MG63 (cell line): ENCODE measurements at places on chromosomes 1 and 21.
A peak's percentile ranks its signal among the peaks of the same experiment; 100 is the strongest.

DNA sequence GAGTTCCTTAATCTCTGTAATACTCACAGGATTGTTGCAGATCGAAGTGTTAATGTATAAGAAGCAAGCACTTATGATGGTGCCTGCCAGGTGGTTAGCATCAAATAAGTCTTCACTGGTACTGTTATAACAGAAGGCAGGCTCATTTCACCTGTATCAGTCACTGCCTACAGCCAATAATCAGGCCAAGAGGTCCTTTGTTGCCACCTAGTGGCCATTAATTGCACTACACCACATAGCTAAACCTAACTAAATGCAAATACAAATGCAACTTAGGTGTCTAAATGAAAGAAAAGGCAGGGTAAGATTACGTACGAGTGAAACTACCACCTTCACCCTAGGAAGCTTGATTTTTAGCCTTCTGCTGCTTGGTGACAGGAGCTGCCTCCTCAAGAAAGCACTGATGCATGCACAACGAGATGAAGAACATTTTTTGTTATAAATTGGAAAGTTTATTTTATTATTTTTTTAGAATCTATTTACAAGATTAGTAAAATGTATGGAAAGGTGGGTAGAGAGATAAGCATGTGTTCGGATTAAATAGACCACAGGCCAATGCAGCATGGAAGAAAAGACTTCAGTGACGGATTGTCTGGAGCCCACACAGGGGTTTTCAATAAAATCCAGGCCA, 334.8 kb upstream of the CAMK1G start:
- DNase-seq, result peak; percentile 15

DNA sequence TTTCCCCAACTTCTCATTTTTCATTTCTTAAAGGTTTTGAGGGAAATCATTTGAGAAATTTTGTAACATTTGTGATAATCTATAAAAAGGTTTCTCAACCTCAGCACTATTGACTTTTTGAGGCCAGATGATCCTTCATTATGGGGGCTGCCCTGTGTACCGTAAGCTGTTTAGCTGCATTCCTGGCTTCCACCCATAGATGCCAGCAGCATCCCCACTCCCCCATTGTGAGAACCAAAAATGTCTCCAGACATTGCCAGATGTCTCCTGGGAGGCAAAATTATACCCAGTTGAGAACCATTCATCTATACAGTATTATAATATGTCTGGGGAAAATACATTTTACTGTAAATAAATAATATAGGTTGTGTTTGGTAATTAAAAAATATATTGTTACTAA, 146.0 kb downstream of the PBX1 start:
- no peak for DNase-seq

DNA sequence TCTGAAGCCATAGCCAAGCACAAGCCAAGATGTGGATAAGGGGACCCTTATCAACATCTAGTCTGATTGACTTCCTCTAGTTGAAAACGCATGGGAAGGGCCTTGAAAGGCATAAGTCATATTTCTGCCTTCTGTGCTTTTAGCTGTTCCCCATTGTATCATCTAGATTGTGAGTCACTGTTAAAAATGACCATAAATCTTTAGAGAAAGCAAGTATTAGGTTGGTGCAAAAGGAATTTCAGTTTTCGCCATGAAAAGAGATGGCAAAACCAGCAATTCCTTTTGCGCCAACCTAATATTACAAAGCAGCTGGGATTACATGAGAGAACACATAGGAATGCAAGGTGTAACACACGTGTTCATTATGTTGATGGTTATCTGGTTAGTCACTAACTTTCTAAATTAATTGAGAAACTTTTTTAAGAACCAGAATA, 63.6 kb downstream of the CLIC6 start:
- DNase-seq, result no peak

DNA sequence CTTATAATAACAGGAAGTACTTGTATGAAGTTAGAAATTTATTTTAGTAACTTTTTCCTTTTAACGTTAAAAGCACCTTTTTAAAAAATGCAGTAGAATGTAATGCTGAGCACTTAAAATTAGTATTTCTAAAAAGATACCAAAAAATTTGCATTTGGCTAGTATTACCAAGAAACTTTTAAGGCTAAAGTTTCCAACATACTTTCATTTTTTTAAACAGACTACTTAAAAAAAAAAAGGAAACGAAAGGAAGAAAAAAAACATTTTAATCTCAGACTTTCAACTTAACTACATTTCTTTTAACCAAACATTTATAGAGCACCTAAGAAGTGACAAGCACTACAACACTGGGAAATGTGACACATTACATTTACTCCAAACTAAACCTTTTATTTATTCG, 2.8 kb downstream of the ARID4B start:
- DNase-seq, result no peak

DNA sequence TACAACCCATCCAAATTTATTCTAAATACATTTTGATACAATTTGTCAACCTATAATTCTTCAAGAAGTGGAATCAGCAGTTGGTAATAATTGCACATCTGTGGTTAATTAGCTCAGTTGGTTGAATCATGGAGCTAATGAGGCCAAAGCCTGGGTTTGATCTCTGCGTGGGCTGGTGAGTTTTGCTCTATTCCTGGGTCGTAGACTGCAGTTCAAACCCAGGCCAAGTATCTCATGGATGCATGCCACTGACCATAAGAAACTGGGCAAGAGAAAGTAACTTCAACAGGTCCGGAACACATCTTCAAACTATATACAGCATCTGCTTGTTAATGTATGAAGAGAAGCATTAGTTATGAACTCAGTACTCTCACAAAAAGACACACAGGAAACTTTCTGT, 779.7 kb downstream of the USP25 start:
- peak; percentile 38 for DNase-seq

GRCh38 chr1:95984798-95985374, 736.7 kb upstream of the PTBP2 start:
- DNase-seq, result no peak

- no peak for DNase-seq
Observed at GRCh38 chr1:227942716-227943261, 4.9 kb downstream of the WNT9A start.

DNA sequence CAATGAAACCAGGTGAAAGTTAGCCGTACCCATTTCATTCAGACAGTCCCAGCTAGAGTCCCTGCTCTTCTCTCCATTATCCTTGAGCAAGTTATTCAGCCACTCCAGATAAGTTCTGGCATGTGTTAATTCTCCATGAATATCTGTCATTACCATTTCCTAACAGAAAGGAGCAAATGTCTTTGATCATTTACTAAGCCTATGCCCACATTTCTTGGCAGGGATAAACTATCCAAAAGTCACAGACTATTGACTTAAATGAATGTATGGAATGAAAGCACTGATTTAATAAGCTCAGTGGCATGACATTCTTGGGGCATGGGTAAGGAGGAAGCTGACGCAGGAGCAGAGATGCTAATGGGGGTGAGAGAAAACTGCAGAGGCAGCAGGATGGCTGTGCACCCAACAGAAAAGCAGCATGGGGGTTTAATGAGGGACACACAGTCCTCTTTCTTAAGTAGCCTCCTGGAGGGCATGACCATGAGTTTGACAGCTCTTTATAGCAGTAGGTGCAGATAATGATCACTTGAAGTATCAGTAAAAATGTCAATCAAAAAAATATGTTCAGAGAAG, 17.6 kb upstream of the DHCR24 start:
- peak; percentile 70 for DNase-seq

DNA sequence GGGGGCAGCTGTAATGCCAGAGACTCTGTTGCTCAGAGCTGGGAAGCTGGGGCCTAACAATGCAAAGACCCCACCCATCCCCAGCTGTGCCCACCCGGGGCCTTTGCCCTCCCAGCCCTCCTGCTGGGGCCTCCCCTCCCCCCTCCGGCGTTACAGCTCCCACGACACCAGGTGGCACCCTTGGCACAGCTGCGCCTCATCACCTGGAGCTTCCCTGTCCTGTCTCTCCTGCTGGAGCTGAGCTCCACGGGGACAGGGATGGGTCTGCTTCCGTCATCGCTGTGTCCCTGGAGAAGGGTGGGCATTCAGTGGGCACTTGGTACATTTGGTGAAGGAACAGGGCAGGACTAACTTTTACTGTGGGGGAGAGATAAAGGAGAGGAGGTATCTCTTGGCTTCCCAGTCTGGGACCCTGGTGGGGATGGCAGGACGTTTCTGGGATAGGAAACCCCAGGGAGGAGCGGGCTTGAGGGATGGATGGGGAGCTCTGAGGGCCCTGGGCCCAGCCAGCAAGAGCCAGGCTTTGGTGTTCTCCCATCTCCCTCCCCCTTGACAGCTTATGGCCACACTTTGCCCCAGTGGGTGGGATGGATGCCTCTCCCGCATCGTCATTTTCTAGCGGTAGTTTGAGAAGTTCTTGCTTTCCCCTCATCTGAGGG, 453.2 kb downstream of the PTPRU start:
- DNase-seq, result no peak

DNA sequence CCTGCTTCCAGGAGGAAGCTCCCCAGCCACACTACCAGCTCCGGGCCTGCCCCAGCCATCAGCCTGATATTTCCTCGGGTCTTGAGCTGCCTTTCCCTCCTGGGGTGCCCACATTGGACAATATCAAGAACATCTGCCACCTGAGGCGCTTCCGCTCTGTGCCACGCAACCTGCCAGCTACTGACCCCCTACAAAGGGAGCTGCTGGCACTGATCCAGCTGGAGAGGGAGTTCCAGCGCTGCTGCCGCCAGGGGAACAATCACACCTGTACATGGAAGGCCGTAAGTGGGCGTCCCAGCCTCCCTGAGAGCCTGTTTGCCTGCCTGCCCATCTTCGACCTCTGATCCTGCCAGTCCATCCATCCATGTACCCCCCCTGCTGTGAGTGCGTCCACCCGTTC, 3.6 kb downstream of the ECM1 start:
- DNase-seq, result no peak

DNA sequence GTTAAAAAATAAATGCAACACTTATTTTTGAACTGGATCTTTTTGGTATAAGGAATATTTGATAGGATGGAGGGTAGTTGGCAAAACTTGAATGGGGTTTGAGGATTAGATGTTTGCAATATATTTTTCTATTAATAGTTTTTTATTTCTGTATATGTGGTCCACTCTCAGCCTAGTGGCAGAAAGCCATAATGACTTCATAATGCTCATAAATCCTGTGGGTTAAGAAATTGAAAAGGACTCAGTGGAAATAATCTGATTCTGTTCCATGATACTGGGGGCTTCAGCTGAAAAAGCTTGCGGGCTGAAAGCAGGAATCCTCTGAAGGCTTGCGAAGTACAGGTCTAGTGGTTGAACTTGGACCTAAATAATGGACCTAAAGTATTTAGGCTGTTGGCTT, 1028.6 kb upstream of the PRMT6 start:
- DNase-seq, result no peak

- DNase-seq, result no peak
Observed at GRCh38 chr1:109762821-109763645, 690 bp downstream of the EPS8L3 start.

DNA sequence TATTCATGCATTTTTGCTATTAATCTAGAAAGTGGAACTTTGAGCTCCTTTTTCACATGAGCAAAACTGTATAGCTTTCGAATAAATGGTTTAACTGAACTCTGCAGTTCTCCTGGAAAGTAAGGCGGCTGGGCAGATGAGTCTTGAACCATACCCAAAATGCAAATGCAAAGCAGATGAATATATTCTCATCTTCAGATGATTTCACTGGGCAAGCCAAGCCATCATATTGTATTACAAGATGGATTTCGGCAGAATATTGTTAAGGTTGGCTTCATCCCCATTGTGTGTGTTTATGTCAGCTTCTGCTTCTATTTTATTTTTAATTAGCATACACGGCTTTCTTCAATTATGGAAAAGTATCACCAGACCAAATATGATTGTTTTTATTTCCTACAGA, 209.6 kb downstream of the GREM2 start:
- DNase-seq, result no peak

GRCh38 chr1:215992620-215993019, 425.5 kb downstream of the KCTD3 start:
- DNase-seq, result no peak

DNA sequence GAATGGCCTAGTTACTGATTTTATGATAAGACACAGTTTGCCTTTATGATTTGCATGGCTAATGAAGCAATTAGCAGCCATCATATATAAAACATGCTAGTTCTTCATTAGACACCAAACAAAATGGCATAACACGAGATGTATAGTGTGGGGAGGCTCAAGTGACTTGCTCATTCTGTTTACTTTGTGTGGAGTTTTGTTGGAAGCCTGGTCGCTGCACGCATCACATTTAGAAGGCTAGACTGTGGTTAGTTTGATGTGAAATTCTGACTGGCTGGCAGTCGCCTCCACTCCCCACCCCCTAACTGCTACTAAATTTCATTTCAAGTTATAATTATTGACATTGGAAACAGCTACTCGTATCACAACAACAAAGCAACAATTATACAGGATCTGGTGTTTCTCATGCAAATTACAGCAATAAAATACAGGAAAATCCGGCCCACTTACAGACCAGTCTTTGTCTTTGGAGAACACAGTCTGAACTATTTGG, 356.1 kb downstream of the LMO4 start:
- DNase-seq, result peak; percentile 43

- DNase-seq, result no peak
Observed at GRCh38 chr1:100795646-100795985, 76.1 kb downstream of the VCAM1 start.

DNA sequence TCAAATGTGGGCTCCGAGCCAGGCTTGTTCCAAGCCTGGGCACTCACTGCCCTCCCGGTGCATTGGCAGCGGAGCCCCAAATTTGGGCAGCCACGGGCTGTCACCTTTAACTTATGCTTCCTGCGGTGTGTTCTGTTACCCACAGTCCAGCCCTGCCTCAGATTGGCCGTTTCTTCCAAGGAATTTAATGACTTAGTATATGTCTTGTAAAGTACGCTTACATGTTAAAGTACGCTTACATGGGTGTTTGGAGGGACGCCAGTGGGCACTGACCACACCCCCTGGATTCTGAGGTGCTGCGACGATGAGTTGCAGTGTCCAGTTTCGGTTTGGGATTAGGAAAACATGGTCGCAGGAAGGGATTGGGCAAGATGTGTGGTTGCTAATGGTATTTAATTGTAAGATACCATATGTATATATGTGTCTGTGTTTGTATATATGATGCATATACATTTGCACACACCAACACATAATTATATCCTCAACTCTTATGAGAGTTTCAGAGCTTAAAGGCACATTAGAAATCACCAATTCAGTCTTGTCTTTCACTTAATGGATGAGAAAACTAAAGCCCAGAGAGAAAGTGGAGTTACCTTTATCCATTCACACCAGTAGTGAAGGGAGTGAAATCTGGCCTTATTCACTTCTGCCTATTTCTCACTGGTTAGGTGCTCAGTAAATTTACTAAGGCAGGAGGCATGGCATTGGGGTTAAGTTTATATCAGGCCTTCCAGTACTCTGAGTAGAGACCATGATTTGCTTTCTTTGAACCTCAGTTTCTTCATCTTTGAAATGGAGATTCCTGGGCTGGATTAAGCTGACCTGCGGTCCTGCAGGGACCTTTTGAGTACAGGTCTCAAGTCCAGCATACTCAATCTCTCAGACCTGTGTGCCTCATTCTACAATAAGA, 1.0 kb downstream of the SMYD2 start:
- peak; percentile 71 for DNase-seq

GRCh38 chr1:50106095-50106761, 2.5 kb upstream of the ELAVL4 start:
- DNase-seq, result no peak

DNA sequence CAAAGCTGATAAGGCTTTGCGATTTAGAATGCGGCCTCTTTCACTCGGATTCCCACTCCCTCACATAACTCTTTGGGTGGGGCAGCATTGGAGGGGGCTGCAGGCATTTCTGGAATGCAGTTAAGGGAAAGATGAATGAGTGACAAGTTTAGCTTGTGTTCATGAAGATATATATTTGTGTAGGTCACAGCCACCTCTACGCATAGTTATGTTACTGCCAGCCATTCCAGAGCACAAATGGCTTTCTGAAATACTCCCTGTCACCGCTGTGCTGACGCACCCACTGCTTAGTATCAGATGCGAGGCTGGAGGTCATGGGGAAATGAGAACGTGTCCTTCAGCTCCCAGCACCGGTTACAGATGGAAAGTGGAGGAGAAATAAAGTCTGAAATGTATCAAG, 54.1 kb upstream of the ATP1A1 start:
- DNase-seq, result no peak
